Stimulated activated CD8-positive, alpha-beta memory T cell treated with anti-CD3 and anti-CD28 coated beads, Interleukin-15, amount 100 ng/mL, for 24 hours (primary cell): ENCODE measurements at places on chromosomes 12 and 14.

- DNase-seq: no peak
These were observed 55.2 kb downstream of the SLC38A4 start for GRCh38 chr12:46770501-46771183.

DNA sequence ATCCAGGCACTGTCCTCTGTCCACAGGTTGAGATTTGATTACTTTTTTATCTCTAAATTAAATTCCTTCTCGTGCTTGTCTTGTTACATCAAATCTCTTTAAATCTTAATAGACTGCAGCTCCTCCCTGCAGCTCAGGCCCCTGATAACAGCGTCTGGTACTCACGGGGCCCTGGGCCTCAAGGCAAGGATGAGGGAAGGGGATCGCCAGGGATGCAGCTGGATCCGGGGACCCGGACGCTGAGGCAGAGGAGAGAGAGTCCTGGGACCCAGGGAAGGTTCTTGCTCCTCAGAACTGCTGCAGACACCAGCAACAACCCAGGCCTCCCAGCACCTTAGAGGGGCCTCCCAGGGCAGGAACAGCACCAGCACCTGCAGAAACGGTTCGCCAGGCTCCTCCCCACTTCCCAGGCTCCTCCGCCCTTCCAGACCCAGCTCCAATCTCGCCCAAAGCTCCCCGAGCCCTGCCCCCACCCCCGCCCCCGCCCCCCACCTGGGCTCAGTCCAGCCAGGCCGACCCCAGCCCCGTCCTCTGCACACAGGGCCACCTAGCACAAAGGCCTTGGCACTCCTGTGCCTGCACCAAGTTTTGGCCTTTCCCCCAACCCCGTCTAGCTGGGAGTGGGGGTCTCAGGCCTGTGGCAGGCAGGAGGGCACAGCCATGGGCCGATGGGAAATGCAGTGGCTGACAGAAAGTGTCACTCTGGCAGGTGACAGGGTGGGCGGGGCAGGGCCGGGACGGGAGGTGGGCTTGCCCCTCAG, 60.3 kb upstream of the GALNT9 start:
- no peak for DNase-seq

DNA sequence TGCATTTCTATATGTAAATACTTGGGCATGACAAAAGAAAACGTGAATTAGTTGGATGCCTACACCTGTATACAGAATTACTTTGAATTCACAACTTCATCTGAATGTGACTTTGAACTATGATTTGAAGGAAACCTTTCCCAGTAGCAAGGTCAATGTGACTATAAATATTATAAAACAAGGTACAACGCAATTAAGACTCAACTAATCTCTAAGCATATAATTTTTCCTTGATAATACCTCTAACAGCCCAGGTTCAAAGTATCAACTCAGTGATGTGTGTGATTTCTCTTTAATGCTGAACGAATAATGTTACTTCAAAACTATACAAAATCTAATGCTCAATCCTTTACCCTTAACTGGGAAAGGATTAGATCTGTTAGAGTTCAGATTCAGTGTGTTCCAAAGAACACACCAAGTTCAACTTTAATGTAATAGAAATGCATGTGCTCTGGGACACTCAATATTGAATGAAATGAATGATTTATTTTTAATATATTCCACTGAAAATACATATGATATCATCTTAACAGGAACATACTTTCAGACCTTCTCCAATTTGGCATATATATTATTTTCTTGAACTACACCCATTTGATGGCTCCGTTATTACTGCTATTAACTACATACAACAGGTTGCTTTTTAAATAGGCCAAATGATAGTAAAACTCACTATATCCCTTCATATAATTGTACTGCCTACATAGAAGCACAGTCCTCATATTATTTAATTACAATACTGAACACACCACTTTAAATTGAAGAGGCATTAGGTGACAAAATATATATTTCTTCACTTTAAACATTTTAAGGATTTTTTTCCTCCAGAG, 40.1 kb upstream of the MTERF2 start:
- DNase-seq: no peak

DNA sequence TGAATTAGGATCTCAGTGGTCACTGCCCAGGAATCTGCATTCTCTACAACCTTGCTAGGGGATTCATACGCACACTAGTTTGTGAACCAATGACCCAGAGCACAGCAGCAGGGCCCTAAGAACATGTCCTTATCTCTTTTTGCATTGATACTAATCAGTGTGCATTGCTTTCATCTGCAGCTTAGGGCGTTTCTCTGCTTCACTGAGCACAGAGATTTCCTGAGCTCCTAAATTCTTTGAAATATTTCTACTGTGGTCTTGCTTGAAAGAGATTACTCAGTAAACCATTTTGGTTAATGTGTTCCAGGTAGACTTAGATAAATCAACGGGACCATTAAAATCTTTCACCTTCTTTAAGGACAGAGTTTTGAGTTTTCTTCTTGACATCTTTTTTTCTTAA, 351.3 kb upstream of the KITLG start:
- DNase-seq: no peak

DNA sequence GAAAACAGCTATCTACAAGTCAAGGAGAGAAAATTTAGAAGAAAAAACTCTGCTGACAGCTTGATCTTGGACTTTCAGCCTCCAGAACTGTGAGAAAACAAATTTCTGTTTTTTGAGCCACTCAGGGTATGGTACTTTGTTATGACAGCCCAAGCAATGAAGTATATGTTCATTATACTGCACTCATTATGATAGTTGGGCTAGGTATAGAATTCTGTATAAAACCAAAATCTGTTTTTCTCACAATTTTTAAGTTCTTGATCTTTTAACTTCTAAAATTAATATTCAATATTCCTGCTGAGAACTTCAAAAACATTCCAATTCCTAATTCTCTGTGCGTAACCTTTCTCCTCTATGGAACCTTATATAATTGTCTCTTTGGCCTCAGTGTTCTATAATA, 200.8 kb downstream of the SLC5A8 start:
- no peak for DNase-seq

DNA sequence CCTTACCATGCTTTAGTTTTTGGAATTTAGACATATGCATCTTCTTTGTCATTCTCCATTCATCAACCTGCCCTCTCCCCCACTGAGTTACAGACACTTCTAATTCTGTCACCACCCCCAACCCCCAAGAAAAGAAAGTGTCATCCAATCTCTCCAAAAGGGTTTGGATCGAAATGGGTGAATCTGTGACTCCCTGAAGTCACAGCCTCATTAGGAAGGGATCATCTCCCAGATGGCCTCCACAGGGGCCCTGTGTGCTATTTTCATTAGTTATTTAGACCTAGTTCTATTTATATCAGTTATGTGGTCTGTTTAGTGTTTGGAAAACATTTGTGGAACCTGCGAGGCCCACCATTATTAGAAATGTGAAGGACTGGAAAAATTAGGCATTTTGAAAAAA, 191.0 kb upstream of the ATP2B1 start:
- no peak for DNase-seq

DNA sequence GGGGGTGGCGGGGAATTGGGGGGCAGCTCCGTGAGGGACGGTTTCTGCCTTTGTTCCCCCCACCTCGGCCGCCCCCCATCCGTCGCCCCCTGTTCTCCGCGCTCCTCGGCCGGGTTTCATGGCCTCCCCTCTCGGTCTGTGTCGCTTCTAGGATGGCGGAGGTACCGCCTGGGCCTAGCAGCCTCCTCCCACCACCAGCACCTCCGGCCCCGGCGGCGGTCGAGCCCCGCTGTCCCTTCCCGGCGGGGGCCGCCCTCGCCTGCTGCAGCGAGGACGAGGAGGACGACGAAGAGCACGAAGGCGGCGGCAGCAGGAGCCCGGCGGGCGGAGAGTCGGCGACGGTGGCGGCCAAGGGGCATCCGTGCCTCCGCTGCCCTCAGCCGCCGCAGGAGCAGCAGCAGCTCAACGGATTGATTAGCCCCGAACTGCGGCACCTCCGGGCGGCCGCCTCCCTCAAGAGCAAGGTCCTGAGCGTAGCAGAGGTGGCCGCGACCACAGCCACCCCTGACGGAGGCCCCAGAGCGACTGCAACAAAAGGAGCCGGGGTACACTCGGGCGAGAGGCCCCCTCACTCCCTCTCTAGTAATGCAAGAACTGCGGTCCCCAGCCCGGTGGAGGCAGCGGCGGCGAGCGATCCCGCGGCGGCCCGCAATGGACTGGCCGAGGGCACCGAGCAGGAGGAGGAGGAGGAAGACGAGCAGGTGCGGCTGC, 575 bp downstream of the NAA30 start:
- no peak for DNase-seq

DNA sequence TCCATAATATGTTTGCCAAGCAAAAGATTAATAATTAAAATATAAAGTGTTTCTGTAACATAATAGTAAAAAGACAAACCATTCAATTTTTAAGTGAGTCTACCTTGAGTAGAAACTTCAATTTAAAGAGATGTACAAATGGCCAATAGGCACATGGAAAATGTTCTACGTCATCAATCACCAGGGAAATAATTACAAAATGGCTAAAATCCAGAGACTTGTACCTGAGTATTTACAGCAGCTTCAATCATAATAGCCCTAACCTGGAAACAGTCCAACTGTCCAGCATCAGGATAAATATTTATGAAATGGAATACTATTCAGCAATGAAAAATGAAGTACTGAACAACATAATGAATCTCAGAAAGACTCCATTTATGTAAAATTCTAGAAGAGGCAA, 95.5 kb upstream of the FAR2 start:
- DNase-seq: no peak

GRCh38 chr12:121861636-121862254, 3.1 kb upstream of the HPD start:
- no peak for DNase-seq

DNA sequence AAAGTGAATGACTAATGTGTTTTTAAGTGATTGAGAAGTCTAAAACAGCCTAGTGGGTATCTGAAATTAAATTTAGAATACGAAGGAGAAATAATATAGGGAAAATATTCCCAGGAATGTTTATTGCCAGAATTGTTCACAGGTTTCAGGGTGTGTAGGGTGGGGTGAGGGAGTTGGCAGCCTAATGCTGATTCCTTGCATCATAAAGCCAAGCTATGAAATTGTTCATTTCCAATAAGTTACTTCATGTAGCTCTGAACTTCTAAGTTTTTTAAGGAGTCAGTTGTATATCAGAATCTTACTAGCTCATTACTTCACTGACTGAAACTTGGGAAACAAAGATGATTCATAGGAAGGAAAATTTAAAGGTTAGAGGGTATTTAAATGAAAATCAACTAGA, 56.4 kb downstream of the RAB35 start:
- no peak for DNase-seq

DNA sequence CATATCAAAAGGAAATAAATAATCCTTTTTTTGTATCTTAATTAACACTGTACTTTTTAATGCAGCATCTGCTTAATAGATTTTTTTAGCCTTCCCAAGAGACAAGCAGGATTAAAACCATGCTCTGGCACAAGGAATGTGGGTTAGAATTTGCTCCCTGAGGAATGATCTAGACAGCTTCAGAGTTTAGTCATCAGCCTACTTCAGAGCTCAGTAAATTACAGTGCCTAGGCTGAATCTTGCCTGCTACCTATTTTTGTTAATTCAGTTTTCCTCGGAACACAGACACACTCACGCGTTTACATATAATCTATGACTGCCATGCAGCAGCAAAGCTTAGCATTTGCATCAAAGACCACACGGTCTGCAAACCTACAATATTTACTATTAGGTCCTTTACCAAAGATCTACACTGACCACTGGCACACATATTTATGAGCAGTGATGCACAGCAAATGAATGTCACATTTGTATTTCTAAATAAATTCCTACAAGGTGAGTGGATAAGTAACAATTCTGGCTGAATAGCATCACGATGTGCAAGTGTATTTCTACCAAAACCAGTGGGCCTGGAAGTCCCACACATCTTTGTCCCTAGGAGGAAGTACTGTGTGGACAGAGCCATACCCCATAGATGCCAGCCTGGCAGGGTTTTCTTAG, 309.8 kb upstream of the TMEM132C start:
- DNase-seq: no peak

DNA sequence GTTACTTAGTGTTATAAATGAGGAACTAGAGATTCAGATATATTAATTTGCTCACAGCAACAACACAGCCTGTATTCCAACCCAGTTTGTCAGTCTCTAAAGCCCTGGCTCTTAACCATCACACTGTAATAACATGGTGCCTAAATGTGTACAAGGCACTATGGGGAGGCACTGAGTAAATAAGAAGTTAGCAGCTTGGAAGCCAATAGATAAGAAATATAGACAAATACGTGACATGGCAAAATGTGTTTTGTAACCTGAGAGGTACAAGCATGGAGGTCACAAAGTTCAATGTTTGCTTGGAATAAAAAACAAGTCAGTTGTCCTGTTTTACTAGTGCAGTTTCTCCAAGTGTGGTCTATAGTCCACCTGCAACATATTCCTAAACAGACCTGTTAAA, 16.3 kb upstream of the SLCO1A2 start:
- DNase-seq: no peak

- peak; percentile 8 for DNase-seq
These were observed 92.9 kb upstream of the EGLN3 start for GRCh38 chr14:34043627-34044372.

DNA sequence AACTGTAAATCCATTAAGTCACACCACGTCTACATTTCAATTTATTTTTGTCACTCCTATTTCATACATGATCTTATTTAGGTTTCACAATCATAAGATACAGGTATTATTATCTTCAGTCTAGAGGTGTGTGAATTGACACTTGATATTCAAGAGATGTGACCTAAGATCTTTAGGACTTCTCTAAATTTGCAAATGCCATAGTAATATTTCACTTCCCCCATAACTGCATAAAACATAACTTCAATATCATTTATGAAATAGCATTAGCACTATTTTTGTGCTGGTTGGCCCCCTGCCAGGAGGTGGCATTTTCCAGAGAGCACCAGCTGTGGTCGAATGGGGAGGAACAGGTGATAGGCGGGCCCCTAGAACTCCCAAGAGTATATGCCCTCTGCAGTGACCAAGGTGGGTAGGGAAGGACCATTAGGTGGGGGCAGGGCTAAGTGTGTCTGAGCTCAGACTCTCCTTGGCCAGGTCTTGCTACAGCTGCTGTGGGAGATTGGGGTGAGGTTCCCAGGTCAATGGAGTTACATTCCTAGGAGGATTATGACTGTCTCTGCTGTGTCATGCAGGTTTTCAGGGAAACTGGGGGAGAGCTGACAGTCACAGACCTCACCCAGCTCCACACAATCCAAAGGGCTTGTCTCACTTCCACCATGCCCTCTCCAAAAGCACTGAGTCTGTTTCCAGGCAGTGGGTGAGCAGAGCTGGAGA, 49.2 kb upstream of the ERGIC2 start:
- DNase-seq: no peak

GRCh38 chr12:65364046-65364445, 85.6 kb downstream of the MSRB3 start:
- no peak for DNase-seq

DNA sequence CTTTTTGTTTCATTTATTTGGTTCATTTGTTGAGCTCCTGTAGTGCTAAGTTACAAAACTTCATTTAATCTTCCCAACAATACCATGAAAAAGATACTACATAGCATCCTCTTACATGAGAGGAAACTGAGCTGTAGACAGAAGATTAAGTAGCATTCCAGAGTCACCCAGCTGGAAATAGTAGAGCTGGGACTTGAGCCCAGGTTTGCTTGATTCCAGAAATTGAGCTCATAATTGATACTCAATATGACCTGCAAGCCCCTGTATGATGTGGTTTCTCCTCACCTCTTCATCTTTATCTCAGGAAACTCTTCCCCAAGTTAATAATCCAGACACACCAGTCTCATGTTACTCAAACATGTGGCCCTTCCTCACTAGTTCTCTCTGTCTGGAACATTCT, 87.0 kb upstream of the DAAM1 start:
- DNase-seq: no peak

- no peak for DNase-seq
These were observed 943.2 kb downstream of the TMTC2 start for GRCh38 chr12:83629931-83630330.

- no peak for DNase-seq
These were observed 87.7 kb downstream of the KCNH5 start for GRCh38 chr14:62957562-62957961.
